NCI-H1105 treated with DMSO at 0.1 percent for 48 hours (cell line): ENCODE measurements at places on chromosomes 7 and 10.

DNA sequence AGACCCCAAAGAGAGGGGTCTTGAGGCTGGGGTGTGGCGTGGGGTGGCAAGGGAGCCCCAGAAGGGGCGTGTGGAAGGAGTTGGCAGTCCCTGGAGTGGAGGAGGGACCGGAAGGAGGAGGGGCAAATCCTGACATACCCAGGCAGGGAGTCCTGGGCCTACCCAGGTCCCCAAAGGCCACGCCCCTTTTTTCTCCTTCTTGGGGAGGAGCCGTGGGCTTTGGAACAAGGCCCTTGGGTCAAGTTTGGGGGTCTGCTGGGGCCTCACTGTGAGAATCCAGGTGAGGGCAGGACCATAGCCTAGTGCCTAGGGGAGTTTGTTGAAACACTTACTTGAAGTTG lies 1.2 kb upstream of the SMARCD3 start:
- DNase-seq, result no peak

GRCh38 chr7:4103352-4104091 lies 578.6 kb upstream of the FOXK1 start:
- DNase-seq, result no peak

- DNase-seq, result no peak
Observed at GRCh38 chr10:62618576-62619412, 185.7 kb upstream of the ADO start.

DNA sequence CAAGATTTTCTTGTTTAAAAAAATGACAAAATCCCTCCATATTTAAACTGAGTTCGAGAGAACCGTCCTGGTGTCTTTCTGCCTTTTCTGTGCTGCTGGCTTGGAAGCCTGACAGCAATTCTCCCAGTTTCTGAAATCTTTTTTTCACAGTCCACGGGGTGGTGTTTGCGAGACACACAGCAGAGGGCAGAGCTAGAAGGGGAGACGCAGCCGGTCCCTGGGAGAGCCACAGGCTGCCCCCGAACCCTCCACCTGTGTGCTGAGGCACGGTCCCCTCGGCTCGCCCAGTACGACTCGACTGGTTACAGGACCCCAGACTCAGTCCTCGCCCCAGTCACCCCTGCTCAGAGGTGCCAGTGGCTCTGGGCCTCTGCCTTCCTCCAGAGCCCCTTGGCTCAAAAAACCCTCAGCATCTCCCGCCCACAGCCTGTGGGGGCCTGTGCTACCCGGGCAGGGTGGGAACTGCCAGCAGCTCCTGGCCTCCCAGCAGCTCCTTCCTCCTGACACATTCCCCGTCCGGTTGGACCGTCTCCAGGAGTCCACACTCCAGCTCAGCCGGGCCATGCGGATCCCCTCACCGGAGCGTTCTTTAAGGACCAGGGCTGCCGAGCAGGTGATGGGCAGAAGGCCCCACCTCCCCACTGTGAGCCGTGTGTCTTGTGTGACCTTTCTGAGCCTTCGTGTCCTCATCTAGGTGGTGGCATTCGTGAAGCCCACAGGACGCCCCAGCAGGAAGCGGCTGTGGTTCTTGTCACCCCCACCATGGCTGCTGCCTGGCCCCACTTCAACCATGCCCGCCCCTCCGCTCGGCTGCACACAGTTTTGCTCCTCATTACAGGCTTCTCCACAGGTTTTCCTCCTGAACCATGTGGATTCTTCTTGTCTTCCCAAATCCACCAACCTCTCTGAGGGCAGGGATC lies 52.3 kb upstream of the EN2 start:
- DNase-seq, result no peak

GRCh38 chr7:116148626-116149025 lies 61.7 kb upstream of the TES start:
- DNase-seq, result no peak

DNA sequence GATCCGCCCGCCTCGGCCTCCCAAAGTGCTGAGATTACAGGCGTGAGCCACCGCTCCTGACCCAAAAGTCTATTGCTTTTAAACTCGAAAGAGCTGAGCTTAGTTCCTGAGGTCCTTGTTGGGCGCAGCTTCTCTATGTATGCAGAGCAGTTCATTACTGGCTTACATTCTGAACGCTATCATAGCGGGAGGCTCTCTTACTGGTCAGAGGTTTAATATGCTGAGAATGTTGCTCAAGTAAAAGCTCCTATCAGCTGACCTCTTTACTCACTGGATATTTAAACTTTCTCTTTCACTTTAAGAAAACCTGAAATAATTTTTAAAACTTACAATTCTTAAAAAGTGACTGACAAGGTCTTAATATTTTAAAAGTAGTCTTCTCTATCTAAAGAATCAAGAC lies 160.8 kb upstream of the WNT16 start:
- no peak for DNase-seq

DNA sequence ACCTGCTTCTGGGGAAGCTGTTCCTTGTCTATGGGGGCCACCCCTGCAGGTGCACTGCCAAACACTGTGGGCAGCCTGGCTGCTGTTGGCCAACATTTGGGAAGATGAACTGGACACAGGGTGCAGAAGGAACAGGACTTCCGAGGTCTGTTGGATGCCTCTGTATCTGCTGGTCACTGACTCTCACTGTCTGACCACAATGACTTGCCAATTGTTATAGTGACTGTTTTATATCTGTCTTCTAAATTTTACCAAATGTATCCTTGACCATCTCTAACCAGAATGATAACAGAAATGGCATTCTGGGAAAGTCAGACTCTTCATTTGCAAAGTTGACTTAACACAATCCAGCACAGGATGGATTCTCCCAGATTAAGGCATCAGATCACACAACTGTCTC lies 214.0 kb upstream of the PRSS58 start:
- peak; percentile 14 for DNase-seq

DNA sequence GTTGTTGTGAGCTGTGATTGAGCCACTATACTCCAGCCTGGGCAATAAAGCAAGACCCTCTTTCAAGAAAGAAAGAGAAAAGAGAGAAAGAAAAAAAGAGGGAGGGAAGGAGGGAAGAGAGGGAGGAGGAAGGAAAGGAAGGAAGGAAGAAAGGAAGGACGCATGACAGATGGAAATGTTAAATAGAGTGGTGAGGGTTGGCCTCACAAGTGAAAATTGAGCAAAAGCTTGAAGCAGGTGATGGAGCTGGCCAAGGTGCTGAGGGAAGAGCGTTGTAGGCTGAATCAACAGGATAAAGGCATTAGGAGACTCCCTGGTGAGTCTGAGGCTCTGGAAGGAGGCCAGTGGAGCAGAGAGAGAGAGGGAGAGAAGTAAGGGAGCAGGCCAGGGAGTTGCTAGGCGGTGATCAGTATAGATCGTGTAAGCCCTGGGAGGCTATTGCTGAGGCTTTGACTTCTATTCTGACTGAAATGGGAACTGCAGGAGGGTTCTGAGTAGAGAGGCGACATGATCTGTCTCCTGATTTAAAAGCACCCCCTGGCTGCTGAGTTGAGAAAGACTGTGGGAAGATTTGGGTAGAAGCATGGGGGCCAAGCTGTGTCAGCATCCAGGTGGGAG lies 26.5 kb upstream of the TMEM248 start:
- no peak for DNase-seq

DNA sequence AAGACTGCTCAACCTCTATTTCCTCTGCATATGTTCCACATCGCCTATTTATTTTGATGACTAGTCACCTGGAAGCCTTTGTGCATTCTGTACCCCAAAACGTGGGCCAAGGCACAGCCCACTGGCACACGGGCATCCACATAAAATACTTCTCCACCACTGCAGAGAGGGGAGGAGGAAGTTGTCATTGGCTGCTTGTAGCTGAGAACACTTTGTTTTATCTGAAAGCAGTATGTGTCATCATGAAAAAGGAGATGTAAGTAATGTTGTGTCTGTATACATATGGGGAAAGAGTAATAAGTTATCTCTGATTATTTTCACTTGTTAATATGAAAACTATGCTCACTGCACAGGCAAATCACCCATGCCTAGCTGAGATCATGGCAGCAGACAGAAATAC lies 48.2 kb upstream of the AMPH start:
- no peak for DNase-seq

GRCh38 chr7:92731335-92732063 lies 104.9 kb downstream of the CDK6 start:
- DNase-seq, result no peak

- no peak for DNase-seq
Observed at GRCh38 chr7:151503902-151504714, 15.6 kb downstream of the RHEB start.

DNA sequence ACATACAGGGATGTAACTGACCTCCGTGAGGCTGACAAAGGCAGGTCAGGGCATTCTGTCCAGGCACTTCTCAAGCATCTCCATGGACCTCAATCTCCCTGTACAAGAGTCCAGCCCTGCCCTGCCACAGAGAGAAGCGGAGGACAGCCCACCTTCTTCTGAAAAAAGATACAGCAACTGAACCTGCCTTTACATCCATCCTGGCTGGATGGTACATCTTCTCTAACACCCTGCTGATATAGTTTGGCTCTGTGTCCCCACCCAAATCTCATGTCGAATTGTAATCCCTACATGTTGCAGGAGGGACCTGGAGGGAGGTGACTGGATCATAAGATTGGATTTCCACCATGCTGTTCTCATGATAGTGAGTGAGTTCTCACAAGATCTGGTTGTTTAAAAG lies 40.5 kb upstream of the KCNMA1 start:
- no peak for DNase-seq
